ENCODE measurements at places on chromosomes 1 and 21.
A peak's percentile ranks its signal among the peaks of the same experiment; 100 is the strongest.

DNA sequence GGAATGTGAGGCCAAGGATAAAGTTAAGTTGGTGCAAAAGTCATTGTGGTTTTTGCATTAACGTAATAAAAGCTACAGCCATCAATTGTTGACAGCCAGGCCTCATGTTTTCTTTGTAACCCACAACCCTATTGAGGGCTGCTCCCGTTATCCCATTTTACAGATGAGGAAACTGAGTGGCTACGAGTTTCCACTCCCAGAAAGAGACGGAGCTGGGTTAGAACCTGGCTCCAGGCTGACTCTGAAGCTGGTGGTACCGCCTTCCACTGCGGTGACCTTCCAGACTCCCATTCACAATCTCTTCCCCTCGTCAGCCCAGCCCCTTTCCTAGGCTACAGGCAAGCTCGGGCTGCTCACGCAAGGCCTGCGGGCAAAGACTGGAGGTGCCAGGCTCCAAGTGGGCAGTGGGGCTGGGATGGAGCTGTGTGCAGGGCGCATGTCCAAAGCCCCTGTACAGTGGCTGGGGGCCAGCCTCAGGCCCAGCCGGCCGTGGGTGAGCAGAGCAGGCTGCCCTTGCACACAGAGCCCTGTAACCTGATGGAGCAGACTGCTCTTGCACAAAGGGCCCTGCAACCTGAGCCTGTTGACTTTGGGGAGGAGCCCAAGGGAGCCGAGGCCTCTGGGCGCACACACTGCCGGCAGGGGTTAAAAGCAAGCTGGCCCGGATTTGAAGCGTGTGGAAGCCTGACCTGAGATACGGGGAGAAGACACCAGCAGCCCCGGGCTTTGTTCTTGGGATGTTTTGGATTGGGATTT lies 97.4 kb upstream of the TMPRSS2 start:
- no peaks in the 10 kb centered on the region for H3K36me3 ChIP-seq
- peaks cover 6% of the 10 kb centered on the region for H3K27me3 ChIP-seq
- no peak overlapping the region for H3K4me3 ChIP-seq
- DNase-seq: no peak
- H3K27ac ChIP-seq: no peak overlapping the region

- H3K27ac ChIP-seq: no peak overlapping the region
- no peaks in the 10 kb centered on the region for H3K36me3 ChIP-seq
- H3K27me3 ChIP-seq: peaks cover 7% of the 10 kb centered on the region
- DNase-seq: no peak
- no peaks in the 10 kb centered on the region for H3K4me1 ChIP-seq
- no peak overlapping the region for H3K4me3 ChIP-seq
Measured at GRCh38 chr1:34122080-34122932, 42.7 kb downstream of the CSMD2 start.

DNA sequence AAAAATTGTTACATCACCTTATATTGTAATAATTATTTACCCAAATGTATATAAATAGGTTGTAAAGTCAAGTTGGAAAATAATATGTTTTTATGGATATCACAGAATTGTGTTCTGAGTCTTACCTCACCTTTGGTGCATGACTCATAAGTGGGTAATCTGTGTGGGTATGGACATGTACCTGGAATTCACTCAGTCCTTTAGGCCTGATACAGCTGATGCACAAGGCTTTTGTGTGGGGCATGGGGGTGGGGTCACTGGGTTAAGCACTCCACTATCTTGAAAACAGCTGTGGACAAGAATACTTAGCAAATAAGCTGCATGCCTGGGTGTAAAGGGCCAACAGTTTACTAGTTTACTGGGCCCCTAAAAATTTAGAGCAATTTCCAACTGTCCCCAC lies 34.4 kb downstream of the INKA2 start:
- no peaks in the 10 kb centered on the region for H3K27me3 ChIP-seq
- no peak overlapping the region for H3K4me3 ChIP-seq
- H3K4me1 ChIP-seq: peaks cover 51% of the 10 kb centered on the region
- peak overlapping the region; percentile 44 for H3K27ac ChIP-seq
- no peak for DNase-seq
- peaks cover 61% of the 10 kb centered on the region for H3K36me3 ChIP-seq

GRCh38 chr21:37338671-37339551 lies 27.7 kb upstream of the DYRK1A start:
- H3K27me3 ChIP-seq: no peaks in the 10 kb centered on the region
- H3K4me3 ChIP-seq: no peak overlapping the region
- DNase-seq: no peak
- no peak overlapping the region for H3K27ac ChIP-seq
- H3K4me1 ChIP-seq: peaks cover 6% of the 10 kb centered on the region

- peaks cover 4% of the 10 kb centered on the region for H3K36me3 ChIP-seq
- H3K27me3 ChIP-seq: peaks cover 2% of the 10 kb centered on the region
- peak within 1 kb of the TSS; percentile 42 for H3K4me3 ChIP-seq
- H3K27ac ChIP-seq: no peak within 1 kb of the TSS
Measured at GRCh38 chr1:43269627-43270375, at the start of gene TMEM125. Gene TMEM125, plus strand, starts transcription at chr1:43269983. Its CDS starts 2,740 bp downstream, at chr1:43272723.

- no peaks in the 10 kb centered on the region for H3K27me3 ChIP-seq
- H3K4me1 ChIP-seq: peaks cover 47% of the 10 kb centered on the region
- no peak for DNase-seq
- H3K27ac ChIP-seq: no peak overlapping the region
- no peak overlapping the region for H3K4me3 ChIP-seq
Measured at GRCh38 chr21:15768045-15768601, 38.3 kb downstream of the USP25 start.

- no peaks in the 10 kb centered on the region for H3K27me3 ChIP-seq
- DNase-seq: no peak
- peaks cover 11% of the 10 kb centered on the region for H3K4me1 ChIP-seq
- H3K36me3 ChIP-seq: no peaks in the 10 kb centered on the region
Measured at GRCh38 chr1:193706766-193707165, 520.4 kb upstream of the B3GALT2 start.

- no peaks in the 10 kb centered on the region for H3K4me1 ChIP-seq
- no peak for DNase-seq
Measured at GRCh38 chr1:57741521-57741920, 317.7 kb upstream of the DAB1 start.

DNA sequence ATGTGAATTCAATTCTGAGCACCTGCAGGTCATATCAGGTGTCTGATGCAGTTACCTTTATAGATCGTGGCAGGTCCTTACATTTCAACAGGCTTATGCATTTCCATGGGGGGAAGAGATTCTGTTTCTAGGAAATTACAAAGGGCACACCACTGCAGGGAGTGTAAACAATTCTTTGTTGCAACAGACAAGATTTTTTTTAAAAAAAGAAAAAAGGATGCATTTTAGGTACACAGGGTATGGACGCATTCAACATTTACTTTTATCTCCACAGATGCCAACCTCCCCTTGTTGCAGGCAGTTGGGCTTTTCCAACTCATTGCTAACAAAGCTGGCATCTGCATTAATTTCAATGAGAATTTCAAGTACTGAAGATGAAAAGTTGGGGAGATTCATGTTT lies 13.5 kb upstream of the TEKT2 start:
- no peaks in the 10 kb centered on the region for H3K36me3 ChIP-seq
- no peak overlapping the region for H3K27ac ChIP-seq
- H3K4me3 ChIP-seq: no peak overlapping the region
- peaks cover 2% of the 10 kb centered on the region for H3K4me1 ChIP-seq

DNA sequence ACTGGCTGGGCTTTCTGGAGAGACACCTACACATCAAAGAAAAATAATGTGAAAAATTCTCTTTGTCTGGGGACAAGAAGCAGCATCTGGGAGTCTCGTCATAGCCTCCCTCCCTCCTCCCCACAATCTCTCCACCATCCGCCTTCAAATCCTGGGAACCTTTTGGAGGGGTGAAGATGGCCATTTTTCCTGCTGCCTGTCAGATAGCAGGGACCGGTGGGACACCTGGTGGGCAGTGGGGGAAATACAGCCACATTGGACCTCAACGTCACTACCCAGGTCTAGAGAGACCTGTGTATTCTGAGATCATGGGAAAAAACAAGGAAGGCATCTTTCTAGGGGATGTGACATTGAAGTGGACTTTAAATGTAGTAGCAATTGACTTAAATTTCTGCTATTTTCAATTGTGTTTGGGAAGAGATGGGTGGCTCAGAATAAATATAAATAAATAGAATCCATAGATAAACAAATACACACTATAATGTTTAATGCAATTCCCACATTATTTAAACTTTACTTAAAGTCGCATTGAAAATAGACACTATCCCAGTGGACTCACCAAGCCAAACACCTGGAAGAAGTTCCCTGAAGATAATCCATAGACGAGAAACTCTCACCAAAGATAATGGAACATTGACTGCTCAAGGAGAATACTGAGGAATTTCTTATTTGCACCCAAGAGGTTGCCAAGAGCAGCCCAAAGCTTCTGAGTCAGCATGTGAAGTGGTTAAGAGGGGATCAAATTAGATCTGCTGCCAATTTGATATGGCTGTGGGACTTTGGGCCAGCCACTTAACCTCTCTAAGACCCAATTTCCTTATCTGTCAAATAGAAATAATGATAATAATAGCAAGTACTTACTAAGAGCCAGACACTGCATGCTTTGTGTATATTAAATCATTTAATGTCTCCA lies 147.6 kb upstream of the CAMK1G start:
- H3K36me3 ChIP-seq: no peaks in the 10 kb centered on the region
- H3K27ac ChIP-seq: no peak overlapping the region
- H3K27me3 ChIP-seq: peaks cover 18% of the 10 kb centered on the region
- no peak overlapping the region for H3K4me3 ChIP-seq
- no peaks in the 10 kb centered on the region for H3K4me1 ChIP-seq

DNA sequence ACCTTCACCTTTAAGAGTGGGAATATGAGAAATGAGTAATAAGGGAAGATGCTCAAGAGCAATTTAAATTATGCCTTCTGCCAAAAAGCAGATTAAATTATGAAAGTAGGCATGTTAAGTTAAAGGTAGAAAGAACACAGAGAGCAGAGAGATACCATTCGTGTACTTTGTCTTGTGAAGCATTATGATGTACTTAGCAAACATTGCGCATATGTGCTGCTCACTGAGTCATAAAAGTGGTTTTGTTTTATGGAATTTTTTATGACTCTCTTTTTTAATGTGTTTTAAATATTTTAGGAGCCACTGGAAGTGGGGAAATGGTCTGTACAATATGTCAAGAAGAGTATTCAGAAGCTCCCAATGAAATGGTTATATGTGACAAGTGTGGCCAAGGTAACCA lies 35.3 kb downstream of the MTF2 start:
- no peak overlapping the region for H3K27ac ChIP-seq

GRCh38 chr21:23886828-23887724 lies 1720.2 kb downstream of the MRPL39 start:
- H3K27me3 ChIP-seq: no peaks in the 10 kb centered on the region
- H3K4me1 ChIP-seq: no peaks in the 10 kb centered on the region
- no peak overlapping the region for H3K27ac ChIP-seq
- H3K4me3 ChIP-seq: peak overlapping the region; percentile 39

GRCh38 chr1:225480825-225481434 lies 53.1 kb upstream of the LBR start:
- no peak overlapping the region for H3K27ac ChIP-seq
- no peaks in the 10 kb centered on the region for H3K27me3 ChIP-seq
- peak; percentile 79 for DNase-seq
- H3K4me1 ChIP-seq: peaks cover 24% of the 10 kb centered on the region
- no peaks in the 10 kb centered on the region for H3K36me3 ChIP-seq

DNA sequence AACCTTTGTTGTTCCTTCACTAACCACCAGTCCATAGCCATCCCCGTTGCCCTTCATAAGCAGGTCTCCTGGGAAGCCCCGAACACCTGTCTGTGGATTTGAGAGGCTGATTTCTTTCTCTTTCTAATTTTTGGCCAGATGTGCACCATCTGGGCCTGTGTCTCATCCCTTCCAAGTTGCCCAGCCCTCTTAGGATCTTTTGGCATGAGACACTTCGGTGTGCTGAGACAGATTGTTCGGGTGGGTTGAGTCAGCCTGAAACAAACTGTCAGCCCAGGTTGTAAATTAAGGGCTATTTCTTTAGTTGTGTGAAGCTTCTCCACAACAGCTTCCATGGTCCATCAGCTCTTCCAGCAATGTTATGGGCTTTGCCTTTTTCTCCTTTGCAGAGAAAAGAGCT lies 1.4 kb upstream of the DNAJC11 start:
- peaks cover 3% of the 10 kb centered on the region for H3K27me3 ChIP-seq
- peaks cover 27% of the 10 kb centered on the region for H3K4me1 ChIP-seq
- DNase-seq: peak; percentile 8
- no peak overlapping the region for H3K27ac ChIP-seq
- H3K36me3 ChIP-seq: peaks cover 2% of the 10 kb centered on the region

GRCh38 chr1:27137544-27138075 lies 17.3 kb downstream of the SLC9A1 start:
- H3K27me3 ChIP-seq: no peaks in the 10 kb centered on the region
- H3K4me3 ChIP-seq: peak overlapping the region; percentile 73
- H3K4me1 ChIP-seq: peaks cover 64% of the 10 kb centered on the region
- H3K27ac ChIP-seq: peak overlapping the region; percentile 96
- DNase-seq: peak; percentile 57
- peaks cover 3% of the 10 kb centered on the region for H3K36me3 ChIP-seq

- peaks cover 6% of the 10 kb centered on the region for H3K36me3 ChIP-seq
- H3K27ac ChIP-seq: no peak overlapping the region
- no peaks in the 10 kb centered on the region for H3K4me1 ChIP-seq
- no peak overlapping the region for H3K4me3 ChIP-seq
- no peak for DNase-seq
Measured at GRCh38 chr1:117857418-117857817, 72.0 kb downstream of the GDAP2 start.

- DNase-seq: no peak
- H3K36me3 ChIP-seq: no peaks in the 10 kb centered on the region
- H3K27ac ChIP-seq: no peak overlapping the region
- H3K4me1 ChIP-seq: no peaks in the 10 kb centered on the region
- H3K27me3 ChIP-seq: no peaks in the 10 kb centered on the region
Measured at GRCh38 chr21:19998453-19998852, 999.8 kb upstream of the NCAM2 start.

DNA sequence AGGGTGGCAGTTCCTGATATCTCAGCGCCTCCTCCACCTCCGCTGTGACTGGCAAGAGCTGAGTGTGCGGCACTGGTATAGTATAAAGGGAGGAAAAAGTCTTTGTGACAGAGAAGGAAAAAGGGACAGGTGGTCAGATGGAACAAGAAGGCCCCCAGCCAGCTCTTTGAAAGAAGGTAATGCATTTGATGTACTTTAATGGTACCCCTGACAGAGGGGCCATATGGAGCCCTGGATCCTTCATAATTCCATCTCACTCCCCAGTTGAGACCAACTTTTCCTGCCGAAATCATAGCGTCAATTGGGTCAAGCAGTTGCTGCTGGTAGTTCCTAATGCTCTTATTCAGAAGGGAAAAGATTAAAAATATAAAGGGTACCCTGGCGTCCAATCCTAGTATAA lies 198.2 kb downstream of the ZNF326 start:
- H3K4me3 ChIP-seq: no peak overlapping the region
- no peak overlapping the region for H3K27ac ChIP-seq
- no peak for DNase-seq
- peaks cover 3% of the 10 kb centered on the region for H3K27me3 ChIP-seq

- H3K36me3 ChIP-seq: peaks cover 48% of the 10 kb centered on the region
- peak overlapping the region; percentile 97 for H3K4me3 ChIP-seq
- no peak for DNase-seq
- peaks cover 46% of the 10 kb centered on the region for H3K4me1 ChIP-seq
- H3K27ac ChIP-seq: peak overlapping the region; percentile 100
Measured at GRCh38 chr1:112954017-112954650, 1.9 kb downstream of the SLC16A1 start.

All from activated CD4-positive, alpha-beta T cell treated with anti-CD3 and anti-CD28 coated beads for 36 hours (primary cell).